WTC11 (cell line): ENCODE measurements at places on chromosomes 5 and 9. TPM values are rescaled to one million over a fixed set of nuclear protein-coding genes. Genes with fewer than 3 reads are reported as not detected.

GRCh38 chr5:131607903-131608540 is 27.0 kb downstream of the RAPGEF6 start:
- no peak for DNase-seq

GRCh38 chr9:87682085-87682484 is 43.8 kb upstream of the CTSL start:
- DNase-seq: no peak

- DNase-seq: no peak
These were observed 536.1 kb downstream of the CAAP1 start for GRCh38 chr9:26356491-26356890.

The PGM5 gene
- total RNA-seq: 0.11 to 0.16 TPM (median 0.13 TPM) in 3 replicates

The FOXD4L5 gene
- total RNA-seq: 0.07 to 0.11 TPM in 2 of 3 replicates, not detected in the other

The HK3 gene
- 0.17 to 0.18 TPM in 2 of 3 replicates, not detected in the other for total RNA-seq

The NKD2 gene
- 12.8 to 16.6 TPM (median 15.9 TPM) in 3 replicates for total RNA-seq
